ENCODE measurements at places on chromosomes 5 and 9.

GRCh38 chr9:114666851-114667250 lies 9.2 kb upstream of the TEX53 start:
- DNase-seq = no peak
- peaks cover 8% of the 10 kb centered on the region for H3K27me3 ChIP-seq
- H3K4me1 ChIP-seq = peaks cover 15% of the 10 kb centered on the region
- H3K4me3 ChIP-seq = no peak overlapping the region
- H3K36me3 ChIP-seq = no peaks in the 10 kb centered on the region

DNA sequence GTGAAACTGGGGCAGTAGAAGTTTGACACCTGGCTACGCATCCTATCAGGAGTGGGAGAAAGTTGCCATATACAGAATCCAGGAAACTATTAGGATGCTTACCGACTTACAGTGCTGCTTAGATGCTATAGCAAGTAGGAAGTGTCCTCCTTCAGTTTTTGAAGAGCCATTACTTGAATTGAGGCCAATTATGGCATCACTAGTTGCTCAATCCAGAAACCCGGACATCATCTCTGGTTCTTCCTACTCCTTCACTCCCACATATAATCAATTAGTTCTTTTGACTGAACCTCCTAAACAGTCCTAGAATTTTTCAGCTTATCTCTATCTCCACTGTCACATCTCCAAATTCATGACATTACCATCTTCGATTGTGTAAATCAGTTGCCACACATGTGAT lies 41.8 kb upstream of the UGCG start:
- H3K27ac ChIP-seq = no peak overlapping the region
- peaks cover 6% of the 10 kb centered on the region for H3K4me1 ChIP-seq
- H3K27me3 ChIP-seq = no peaks in the 10 kb centered on the region
- DNase-seq = no peak
- no peaks in the 10 kb centered on the region for H3K36me3 ChIP-seq

GRCh38 chr9:125749951-125750626 lies 2.9 kb downstream of the PBX3 start:
- H3K27ac ChIP-seq = no peak overlapping the region
- peak overlapping the region; percentile 89 for H3K4me3 ChIP-seq
- H3K36me3 ChIP-seq = peaks cover 8% of the 10 kb centered on the region
- no peak for DNase-seq
- peaks cover 68% of the 10 kb centered on the region for H3K4me1 ChIP-seq
- H3K27me3 ChIP-seq = peaks cover 7% of the 10 kb centered on the region

DNA sequence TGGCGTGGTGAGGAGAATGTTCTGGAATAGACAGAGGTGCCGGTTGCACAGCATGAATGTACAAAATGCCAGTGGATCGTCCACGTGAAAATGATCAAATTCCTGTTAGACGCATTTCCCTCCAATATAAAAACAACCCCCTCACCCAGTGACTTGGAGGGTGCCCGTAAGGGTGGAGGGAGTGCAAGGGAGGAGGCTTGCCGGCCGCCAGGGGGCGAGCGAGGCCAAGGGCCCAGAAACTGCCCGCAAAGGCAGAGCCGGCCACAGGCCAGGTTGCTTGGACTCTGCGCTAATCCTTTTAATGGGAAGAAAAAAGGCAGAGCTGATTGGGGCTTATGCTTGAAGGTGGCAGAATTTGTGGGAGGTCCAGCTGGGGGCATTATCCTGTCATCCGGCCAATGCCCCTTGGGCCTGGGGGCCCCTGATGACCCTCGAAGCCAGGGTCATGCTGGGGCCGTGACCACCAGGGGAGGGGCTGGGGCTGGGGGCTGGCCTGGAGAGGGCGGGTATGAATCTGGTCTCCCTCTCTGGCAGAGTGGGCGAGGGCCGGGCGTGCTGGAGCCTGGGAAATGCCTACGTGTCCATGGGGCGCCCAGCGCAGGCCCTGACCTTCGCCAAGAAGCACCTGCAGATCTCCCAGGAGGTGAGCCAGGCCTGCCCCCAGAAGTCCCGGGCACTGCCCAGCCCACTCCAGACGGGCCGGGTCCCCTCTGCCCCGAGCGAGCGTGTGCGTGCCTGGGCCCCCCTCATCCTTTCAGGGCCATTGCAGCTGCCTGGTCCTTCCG lies 12.0 kb downstream of the GPSM1 start:
- no peaks in the 10 kb centered on the region for H3K4me1 ChIP-seq
- no peaks in the 10 kb centered on the region for H3K36me3 ChIP-seq
- DNase-seq = peak; percentile 85
- no peaks in the 10 kb centered on the region for H3K27me3 ChIP-seq

DNA sequence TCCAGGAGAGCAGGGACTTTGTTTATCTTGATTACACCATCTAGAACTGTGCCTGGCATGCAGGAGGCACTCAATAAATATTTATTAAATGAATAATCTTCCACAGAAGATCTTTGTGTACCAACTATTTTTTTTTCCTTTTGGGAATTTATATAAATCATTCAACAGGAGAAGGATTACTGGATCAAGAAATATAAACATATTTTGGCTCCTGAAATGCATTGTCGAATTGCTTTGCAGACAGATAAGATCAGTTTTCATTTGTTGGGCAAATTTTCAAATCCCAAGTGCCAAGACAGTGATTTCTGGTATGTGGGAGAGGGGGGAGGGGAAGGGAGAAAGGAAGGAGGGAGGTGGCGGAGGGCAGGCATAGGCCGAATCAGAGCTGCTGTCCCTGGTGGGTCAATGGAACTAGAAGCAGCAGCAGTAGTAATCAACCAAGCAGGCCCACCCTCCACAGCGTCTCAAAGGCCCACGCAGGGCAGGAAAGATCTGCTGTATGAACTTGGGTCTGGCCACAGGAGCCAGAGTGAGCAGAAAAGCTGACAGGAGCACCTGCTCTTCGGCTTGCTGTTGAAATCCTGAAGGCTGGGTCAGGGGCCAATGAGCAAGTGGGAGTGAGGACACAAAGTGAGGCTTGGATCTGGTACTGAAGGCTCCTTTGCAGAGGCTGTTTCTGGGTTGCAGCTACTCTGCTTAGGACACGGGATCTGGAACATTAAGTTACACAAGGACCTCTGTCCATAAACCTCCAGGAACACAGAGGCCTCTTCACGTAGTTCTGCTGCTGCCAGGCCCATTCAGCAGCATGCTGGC lies 15.8 kb upstream of the TRAF1 start:
- no peak overlapping the region for H3K27ac ChIP-seq
- no peak overlapping the region for H3K4me3 ChIP-seq
- peaks cover 38% of the 10 kb centered on the region for H3K4me1 ChIP-seq
- DNase-seq = peak; percentile 35
- H3K36me3 ChIP-seq = no peaks in the 10 kb centered on the region
- H3K27me3 ChIP-seq = no peaks in the 10 kb centered on the region

DNA sequence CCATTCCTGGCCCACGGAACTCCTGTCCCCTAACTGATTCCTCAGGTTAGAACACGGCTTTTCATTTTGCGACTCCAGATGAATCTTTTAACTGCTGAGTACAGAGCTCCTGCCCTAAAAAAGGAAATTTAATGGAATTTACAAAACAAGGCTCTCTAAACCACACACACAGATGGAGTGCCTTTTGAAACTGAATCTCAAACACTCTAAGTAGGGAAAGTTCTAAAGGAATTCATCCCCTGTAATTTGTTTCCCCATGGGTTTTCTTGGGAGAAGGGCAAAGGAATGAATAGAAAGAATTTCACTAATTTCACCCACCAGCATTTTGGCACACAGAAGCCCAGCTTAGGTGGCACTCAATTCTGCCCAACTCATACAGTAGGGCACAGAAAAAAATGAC lies 106.5 kb downstream of the THBS4 start:
- H3K4me3 ChIP-seq = peak overlapping the region; percentile 40
- peaks cover 78% of the 10 kb centered on the region for H3K4me1 ChIP-seq
- H3K27me3 ChIP-seq = no peaks in the 10 kb centered on the region
- H3K27ac ChIP-seq = peak overlapping the region; percentile 100
- peaks cover 24% of the 10 kb centered on the region for H3K36me3 ChIP-seq

DNA sequence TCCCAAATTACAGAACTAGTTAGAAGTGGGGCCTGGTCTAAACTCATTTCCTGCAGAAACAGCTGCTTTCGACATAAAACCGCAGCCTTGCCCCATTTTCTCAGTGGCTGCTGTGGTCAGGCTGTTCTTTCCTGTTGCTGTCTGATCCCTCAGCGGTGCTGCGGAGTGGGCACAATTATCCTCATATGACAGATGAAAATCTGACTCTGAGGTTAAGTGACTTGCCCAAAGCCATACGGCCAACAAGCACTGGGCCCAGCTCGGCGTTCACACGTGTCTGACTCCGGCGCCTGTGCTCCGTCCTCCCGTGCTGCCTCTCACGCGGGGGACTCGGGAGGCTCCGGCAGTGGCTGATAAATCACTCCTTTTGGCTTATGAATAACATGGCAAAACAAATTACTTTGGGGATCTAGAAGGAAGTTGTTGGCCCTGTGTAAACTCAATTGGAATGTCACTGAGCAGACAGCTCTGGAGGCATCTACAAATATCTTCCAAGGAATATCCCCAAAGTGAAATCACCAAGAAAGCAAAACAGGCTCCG lies 142.6 kb upstream of the LMX1B start:
- H3K27ac ChIP-seq = peak overlapping the region; percentile 58
- no peak overlapping the region for H3K4me3 ChIP-seq
- no peak for DNase-seq
- peaks cover 30% of the 10 kb centered on the region for H3K4me1 ChIP-seq
- H3K36me3 ChIP-seq = no peaks in the 10 kb centered on the region

- H3K27me3 ChIP-seq = peaks cover 4% of the 10 kb centered on the region
- peaks cover 8% of the 10 kb centered on the region for H3K36me3 ChIP-seq
- no peak overlapping the region for H3K4me3 ChIP-seq
- 0 out of 2 replicates have a peak, but pooled peaks cover 5% of the 10 kb centered on the region for H3K4me1 ChIP-seq
- DNase-seq = peak; percentile 85
- no peak overlapping the region for H3K27ac ChIP-seq
Measured at GRCh38 chr5:669111-669841, 23.9 kb downstream of the TPPP start.

DNA sequence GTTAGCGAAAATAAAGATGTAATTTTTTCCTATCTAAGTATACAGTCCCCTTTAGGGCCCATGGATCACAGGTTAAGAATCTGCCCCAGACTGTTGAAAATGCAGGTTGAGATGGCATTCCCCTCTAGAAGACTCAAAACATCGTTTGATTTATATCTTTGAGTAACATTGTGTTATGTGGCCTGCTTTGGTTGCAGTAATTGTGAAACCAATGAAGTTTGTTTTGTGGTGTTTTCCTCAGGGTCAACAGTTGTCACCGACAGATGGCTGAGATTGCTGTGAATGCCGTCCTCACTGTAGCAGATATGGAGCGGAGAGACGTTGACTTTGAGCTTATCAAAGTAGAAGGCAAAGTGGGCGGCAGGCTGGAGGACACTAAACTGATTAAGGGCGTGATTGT lies 7.8 kb downstream of the CCT5 start:
- no peaks in the 10 kb centered on the region for H3K27me3 ChIP-seq
- peaks cover 95% of the 10 kb centered on the region for H3K36me3 ChIP-seq
- no peak for DNase-seq
- no peak overlapping the region for H3K4me3 ChIP-seq
- peaks cover 12% of the 10 kb centered on the region for H3K4me1 ChIP-seq

DNA sequence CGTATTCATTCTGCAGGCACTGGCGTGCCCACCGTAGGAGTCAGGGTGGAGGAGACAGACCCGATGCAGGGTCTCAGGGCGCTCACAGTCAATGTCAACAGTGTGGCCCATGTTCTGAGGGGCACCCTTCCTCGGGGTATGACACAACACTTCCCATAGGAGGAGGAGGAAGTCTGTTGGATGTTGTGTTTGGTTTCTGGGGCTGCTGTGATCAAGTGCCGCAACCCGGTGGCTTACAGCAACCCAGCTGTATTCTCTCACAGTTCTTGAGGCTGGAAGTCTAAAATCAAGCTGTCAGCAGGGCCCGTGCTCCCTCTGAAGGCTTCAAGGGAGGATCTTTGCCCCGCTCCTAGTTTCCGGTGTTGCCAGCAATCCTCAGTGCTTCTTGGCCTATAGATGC lies 5.6 kb upstream of the HNRNPAB start:
- no peak overlapping the region for H3K27ac ChIP-seq
- DNase-seq = peak; percentile 6
- peaks cover 23% of the 10 kb centered on the region for H3K4me1 ChIP-seq
- H3K4me3 ChIP-seq = no peak overlapping the region

- peaks cover 16% of the 10 kb centered on the region for H3K4me1 ChIP-seq
- DNase-seq = peak; percentile 57
- H3K27me3 ChIP-seq = no peaks in the 10 kb centered on the region
- H3K4me3 ChIP-seq = no peak overlapping the region
Measured at GRCh38 chr9:126965541-126966428, 51.2 kb downstream of the RALGPS1 start.

- no peaks in the 10 kb centered on the region for H3K27me3 ChIP-seq
- H3K4me3 ChIP-seq = no peak overlapping the region
- H3K27ac ChIP-seq = no peak overlapping the region
- H3K36me3 ChIP-seq = no peaks in the 10 kb centered on the region
- DNase-seq = no peak
- peaks cover 39% of the 10 kb centered on the region for H3K4me1 ChIP-seq
Measured at GRCh38 chr5:72137826-72138409, 30.6 kb downstream of the MAP1B start.

DNA sequence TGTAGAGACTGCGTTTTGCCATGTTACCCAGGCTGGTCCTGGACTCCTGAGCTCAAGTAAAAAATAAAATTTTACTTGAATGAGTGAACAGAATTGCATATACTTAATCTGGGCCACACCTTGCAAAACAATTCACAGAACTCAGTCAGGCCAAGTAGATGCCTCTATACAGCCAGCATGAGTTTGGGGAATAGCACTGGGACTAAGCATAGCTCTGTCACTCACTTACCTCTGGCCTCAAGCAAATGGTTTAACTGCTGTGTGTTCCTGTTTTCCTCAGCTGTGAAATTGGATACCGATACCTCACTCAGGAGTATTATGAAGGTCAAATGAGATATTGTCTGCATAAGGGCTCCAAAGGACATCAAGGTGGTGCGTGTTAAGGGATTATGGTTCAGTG lies 10.9 kb upstream of the FRMPD1 start:
- H3K36me3 ChIP-seq = no peaks in the 10 kb centered on the region
- no peak overlapping the region for H3K4me3 ChIP-seq
- no peak for DNase-seq
- no peak overlapping the region for H3K27ac ChIP-seq
- peaks cover 5% of the 10 kb centered on the region for H3K4me1 ChIP-seq

DNA sequence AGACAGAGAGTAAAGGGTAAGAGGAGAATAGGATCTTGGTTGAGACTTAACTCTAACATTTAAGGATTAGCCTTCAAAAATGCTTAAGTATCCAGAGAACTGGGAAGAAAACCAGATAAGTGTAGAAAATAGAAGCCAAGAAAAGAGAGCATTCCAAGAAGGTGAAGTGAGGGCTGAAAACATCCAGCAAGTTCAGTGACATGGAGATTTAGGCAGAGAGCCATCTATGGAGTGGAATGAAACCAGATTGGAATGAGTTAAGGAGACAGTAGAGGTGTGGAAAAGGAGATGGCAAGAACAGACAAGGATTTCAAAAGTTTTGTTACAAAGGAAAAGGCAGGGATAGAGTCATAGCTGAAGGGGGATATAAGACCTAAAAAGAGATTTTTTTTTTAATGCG lies 188.1 kb downstream of the TRPM3 start:
- no peak overlapping the region for H3K27ac ChIP-seq
- H3K27me3 ChIP-seq = no peaks in the 10 kb centered on the region
- no peak overlapping the region for H3K4me3 ChIP-seq
- H3K4me1 ChIP-seq = peaks cover 11% of the 10 kb centered on the region
- DNase-seq = no peak

- peaks cover 54% of the 10 kb centered on the region for H3K4me1 ChIP-seq
- DNase-seq = peak; percentile 50
- peaks cover 31% of the 10 kb centered on the region for H3K27me3 ChIP-seq
- H3K36me3 ChIP-seq = no peaks in the 10 kb centered on the region
- H3K27ac ChIP-seq = peak overlapping the region; percentile 96
- peak overlapping the region; percentile 50 for H3K4me3 ChIP-seq
Measured at GRCh38 chr9:130268521-130269211, 3.1 kb downstream of the HMCN2 start.

Data from WTC11 (cell line).